ENCODE measurements at places on chromosomes 16 and 17.
A peak's percentile ranks its signal among the peaks of the same experiment; 100 is the strongest.

DNA sequence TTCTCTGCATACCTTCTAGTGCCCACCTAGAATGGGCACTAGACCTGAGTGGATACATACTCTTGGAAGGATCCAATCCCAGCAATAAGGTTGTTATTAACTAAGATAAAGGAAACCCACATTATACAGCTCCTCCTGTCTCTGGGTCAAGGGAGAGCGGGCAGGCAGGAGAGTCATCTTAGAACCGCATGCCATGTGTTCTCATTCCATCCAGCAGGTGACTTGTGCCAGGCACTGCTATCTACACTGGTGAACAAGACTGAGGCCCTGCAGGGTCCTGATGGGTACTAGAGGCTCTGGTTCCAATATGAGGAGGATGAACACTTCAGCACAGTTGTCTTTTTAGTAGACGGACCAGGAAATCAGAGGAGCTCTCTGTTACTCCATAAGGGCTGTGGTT lies 5.9 kb upstream of the CD300H start:
- no peak for DNase-seq

GRCh38 chr17:69336996-69337395 lies 10.1 kb upstream of the ABCA5 start:
- DNase-seq = no peak

GRCh38 chr17:65515959-65516948 lies 45.2 kb downstream of the AXIN2 start:
- peak; percentile 75 for DNase-seq

DNA sequence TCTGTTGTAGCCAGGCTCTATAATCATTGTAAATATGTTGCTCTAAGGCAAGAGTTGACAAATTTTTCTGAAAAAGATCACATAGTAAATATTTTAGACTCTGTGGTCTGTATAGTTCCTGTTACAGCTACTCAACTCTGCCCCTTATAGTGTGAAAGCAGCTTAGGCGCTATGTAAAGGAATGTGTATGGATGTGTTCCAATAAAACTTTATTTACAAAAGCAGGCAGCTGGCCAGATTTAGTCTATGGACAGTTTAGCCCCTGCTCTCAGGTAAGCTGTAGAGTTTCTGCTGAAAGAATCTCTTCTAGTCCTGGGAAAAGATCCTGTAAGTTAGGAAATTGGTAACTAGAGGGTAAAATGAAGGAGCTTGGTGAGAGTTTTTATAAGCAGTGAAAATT lies 133.1 kb downstream of the SALL1 start:
- no peak for DNase-seq

- DNase-seq = no peak
These were observed 133.3 kb downstream of the ZNF778 start for GRCh38 chr16:89350701-89351380.

GRCh38 chr16:2874912-2875362 lies 8.1 kb upstream of the FLYWCH2 start:
- peak; percentile 96 for DNase-seq

DNA sequence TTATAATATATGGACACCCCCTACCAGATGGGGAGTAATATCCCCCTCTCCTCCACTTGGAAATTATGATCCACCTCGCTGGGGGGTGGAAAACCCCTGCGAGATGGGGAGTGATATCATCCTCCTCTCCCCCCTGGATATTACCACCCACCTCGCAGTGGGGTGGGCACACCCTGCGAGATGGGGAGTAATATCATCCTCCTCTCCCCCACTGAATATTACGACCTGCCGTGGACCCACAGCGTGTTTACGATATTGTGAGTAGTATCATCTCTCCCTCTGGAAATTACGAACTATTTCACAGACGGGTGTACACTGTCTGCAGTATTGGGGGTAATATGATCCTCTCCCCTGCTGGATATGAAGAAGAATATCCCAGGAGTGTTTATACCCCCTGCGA lies 228.3 kb upstream of the WSCD1 start:
- no peak for DNase-seq

DNA sequence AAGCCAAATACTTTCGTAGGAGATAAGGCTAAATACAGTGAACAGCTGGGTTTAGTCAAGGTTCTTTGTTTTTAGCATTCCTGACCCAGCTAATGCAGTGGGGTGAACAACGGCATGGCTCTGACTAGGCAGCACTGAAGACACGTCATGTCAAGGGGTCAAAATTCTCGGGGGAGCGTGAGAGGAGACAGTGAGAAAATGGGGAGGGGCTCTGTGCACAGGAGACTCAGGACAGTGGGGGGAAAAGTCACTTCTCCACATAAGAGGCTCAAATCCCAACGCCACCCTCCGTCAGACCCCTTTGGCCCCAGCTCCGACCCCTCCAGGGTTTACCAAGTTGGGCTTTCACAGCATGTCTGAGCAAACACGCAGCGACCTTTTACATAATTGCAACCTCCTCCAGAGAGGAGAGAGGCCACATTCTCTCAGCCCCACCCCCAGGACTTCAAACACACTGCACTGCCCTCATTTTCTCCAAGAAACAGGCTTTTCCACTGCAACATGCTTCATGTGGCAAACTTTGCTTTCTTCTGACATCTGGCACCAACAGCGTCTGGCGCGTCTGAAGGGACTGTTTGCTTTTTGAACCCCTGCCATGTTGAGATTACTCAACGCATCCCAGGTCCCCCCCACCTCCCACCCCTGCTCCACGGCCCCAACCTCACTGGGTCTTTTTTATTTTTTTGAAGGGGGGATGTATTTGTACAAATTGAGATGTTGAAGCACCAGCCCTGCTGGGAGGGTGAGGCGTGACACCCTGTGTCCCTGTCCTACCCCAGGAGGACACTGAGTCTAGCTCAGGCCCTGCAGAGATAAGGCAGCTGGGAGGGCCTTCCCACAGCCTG lies 30.0 kb downstream of the AXIN2 start:
- peak; percentile 93 for DNase-seq

- no peak for DNase-seq
These were observed 35.8 kb upstream of the SNN start for GRCh38 chr16:11632455-11632939.

- no peak for DNase-seq
These were observed 3.0 kb upstream of the ABCC1 start for GRCh38 chr16:15946257-15947044.
